ENCODE measurements at places on chromosomes 1 and 21.

DNA sequence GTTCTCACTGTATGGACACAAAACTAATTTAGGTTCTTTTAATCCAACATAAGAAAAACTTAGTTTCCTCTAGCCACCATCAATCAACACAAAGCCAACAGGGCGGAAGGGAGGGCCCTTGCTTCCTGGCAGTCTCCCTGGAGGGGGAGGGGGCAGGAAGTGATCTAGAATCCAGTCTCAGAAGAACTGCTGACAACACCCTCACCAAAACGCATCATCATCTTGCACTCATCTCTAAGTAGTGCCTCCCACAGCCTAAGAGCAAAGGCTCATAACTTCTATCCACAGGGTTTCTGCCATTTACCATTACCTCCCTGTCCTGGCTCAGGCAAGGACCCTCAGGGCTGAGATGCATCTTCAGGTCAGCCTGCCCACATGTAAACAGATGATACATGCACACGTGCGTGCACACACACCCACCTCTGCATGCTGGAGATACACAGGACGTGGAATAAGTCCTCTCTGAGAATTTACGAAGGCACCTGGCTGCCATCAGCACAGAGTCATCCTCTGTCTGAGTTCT lies 20.5 kb downstream of the HIVEP3 start:
- DNase-seq, result no peak

- DNase-seq, result no peak
Measured at GRCh38 chr1:5690291-5690690, 301.9 kb downstream of the NPHP4 start.

DNA sequence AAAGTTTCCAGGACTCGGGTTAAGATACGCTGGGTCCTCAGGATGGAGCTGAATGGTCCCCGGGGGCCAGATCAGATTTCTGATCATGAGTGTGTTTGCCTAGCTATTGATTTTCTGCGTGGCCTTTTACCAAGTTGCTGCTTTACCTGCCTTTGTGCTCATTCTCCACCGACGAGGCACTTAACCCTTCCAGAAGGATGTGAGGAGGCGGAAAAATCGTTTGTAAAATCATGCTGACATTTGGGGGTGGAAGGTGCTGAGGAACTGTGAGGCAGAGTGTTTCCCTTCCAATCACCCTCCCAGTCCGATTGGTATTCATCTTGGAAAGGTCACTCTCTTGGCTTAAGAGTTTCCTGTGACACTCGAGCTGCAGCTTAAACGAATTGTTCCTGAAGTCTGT lies 337.1 kb upstream of the KAZN start:
- no peak for DNase-seq

DNA sequence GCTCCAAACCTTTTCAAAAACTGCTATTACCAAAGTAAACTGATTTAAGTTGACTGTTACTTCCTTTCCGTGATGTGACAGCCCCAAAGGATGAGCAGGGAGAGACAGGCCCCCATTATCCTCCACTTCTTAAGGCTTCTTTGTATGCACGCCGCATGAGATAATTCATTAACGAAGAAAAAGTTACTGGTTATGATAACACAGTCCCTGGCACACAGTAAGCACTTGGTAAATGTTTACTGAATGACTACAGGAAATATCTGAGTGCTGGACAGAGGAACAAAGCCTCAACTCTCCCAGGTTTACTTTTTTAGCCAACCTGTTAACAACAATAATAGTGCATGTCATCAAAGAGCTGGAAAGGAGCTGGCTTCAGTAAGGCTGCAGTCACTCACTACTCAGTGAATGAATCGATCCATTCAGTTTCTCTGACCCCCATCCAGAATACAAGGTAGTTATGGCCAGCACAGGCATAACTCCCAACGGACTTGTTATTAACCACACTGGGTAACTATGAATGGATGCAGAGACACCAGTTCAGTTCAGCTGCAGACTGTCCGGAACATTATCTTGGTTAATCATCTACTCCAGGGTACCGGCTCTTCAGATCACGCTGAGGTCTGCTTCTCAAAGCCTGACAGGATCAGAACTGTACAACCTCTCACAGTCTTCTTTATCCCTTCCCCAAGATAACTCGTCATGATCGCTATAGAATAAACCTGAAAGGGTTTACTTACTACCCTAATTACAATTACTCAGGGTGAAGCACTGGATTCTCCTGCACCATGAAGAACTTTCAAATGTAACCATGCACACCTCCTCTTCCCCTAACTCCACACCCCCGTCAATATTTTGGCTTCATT lies 58.3 kb downstream of the TGFBR3 start:
- DNase-seq, result no peak

DNA sequence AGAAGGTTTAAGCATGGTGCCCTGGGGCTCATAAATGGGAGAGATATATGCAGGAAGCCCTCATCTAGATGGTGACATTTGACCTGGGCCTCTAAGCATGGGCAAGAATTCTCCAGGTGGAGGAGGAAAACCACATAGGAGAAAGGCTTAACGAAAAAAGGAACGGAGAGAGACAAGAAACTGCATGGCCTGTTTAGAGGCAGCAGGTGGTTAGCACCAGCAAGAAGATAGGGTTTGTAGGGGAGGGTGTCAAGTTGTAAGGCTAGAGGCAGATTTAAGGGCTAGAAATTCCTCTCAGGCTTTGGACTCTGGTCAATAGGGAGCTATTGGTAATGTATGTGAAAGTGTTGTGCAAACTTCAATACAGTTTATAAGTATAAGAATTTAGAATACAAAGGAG lies 8.2 kb upstream of the MAPKAPK2 start:
- DNase-seq, result no peak

Measured in esophagus squamous epithelium (tissue), 5 donors.